Foreskin melanocyte (primary cell): ENCODE measurements at places on chromosomes 2 and 18.

DNA sequence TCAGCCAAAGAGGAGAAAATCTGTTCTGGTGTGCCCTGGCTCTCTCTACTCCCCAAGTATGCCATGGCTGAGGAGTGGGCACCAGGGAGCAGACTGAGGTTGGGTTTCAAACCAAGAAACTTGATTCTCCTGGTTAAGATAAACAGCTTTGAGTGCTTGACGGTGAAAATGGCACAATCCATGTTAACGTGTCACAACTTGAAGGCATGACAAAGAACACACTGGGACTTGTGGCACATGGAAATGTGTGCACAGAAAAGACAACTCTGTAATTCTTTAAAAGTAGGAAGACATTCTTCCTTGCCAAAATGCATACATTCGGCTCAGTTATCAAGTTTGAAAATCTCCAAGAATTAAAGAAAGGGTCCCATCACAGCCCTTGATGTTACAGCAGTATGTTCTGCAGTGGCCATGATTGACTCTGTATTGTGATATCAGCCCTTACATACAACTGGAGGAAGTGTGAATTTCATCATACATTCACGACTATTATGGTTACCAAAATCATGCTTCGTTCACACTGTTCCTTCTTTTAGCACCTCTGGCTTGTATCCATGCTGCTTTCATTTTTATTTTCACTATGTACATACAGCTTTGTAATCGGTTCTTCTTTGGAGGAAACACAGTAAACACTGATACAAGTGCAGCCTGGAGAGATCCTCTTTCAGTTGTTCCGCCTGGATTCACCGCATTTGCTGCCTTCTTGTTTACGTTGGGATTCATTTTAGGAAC lies 15.6 kb upstream of the ACTG2 start:
- DNase-seq = no peak

DNA sequence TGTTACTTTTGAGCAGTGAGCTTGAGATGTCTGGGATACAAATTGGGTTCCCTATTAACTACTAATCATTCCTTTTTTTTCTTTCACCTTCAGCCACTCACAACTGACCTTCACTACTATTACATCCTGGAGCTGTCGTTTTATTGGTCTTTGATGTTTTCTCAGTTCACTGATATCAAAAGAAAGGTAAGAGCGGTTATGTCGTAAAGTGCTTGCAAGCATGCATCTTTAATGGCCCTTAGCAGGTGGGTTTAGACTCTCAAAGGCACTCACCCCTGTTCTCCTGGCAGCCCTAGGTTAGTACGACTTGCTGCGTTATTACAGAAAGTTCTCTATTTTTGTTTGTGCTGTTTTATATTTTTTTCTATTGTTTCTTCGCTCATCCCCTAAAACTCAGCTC lies 107.6 kb upstream of the NOSTRIN start:
- DNase-seq = no peak

GRCh38 chr18:22846088-22846683 lies 86.9 kb upstream of the RBBP8 start:
- peak; percentile 16 for DNase-seq

DNA sequence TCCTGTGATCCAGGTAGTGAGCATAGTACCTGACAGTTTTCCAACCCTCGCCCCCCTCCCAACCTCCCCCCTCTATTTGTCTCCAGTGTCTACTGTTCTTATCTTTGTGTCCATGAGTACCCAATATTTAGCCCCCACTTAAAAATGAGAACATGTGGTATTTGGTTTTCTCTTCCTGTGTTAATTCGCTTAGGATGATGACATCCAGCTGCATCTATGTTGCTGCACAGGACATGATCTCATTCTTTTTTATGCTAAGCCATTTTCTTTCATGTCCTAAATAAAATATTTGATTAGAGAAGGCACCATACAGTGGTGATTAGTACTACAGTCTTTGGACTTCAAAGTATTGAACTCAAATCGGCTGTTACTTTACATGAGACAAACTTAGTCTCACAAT lies 1087.9 kb downstream of the CBLN2 start:
- DNase-seq = no peak

GRCh38 chr2:123692121-123692520 lies 333.0 kb upstream of the CNTNAP5 start:
- DNase-seq = no peak

DNA sequence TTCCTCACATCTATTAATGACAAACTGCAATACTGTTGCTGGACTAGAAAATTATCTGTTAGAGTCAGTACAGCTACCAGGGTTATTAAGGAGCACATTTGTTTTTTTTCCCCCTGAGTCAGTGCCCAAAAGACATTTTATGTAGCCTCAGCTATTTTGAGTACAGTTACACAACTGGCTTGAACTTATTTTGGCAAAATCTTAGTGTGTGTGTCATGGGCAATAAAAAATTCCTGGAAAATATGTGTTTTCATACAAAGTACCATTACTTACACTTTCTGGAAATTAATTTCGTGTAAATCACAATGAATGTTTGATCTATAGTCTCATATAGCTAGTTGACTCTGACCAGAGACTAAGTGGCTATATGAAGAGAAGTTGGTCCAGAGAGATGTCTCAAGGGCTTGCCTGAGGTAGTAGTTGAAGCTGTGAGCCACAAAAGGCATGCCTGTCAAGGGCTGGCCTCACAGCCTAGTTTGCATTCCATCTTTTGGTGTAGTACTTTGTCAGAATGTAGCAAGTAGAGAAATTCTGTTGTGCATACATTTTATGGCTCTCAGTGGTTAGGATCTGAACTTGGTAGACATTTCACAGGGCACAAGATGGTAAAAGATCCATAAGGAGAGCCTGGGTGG lies 283.4 kb downstream of the MTX2 start:
- peak; percentile 10 for DNase-seq

DNA sequence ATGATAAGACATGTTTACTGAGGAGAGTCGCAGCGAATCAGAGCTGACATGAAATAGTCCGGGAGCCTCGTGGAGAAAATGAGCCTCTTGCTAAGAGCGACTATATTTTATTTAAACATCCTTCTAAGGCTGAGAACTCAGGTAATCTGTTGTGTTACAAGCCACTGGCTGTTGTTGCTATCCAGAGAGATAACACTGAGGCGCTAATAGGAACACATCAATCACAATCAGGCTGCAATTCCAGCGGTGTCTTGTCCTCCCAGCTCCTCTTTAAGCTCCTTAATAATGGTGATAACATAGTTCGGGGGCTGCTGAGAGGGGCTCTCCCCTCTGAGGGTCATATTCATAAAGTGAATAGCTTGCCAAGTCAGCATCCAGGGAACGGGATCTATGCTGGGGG lies 95.1 kb downstream of the INSIG2 start:
- DNase-seq = no peak

- DNase-seq = no peak
These were observed 4.9 kb downstream of the CREG2 start for GRCh38 chr2:101382442-101382841.

GRCh38 chr2:15127876-15128275 lies 433.3 kb downstream of the NBAS start:
- no peak for DNase-seq

DNA sequence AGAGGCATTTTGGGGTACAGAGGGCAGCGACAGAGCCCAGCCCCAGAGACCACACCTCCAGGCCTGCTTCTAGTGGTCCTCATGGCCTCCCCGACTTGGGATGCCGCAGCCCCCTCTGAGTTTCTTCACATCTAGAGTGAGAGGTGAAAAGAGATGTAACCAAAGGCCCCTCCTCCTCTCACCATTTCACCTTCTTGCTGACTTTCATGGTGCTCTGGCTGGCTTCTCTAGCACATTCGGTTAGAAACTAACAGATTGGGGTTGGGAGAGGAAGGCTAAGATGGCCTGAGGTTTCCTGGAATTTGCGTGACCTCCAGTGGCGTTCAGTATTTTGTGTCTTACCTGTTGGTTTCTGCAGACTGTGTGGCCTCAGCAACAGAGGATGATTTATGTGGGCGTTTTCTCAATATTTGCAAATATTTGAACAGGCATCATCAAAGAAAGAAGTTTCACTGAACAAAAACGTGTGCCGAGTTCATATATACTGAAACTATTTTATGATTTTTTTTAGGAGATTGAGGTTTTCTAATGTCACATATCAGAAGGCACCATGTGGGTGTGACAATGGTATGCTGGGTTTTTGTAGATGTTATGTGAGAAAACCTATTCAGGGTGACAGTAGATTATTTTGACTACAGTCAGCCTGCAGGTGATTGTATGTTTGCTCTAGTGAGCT lies 69.9 kb upstream of the BCL2L11 start:
- DNase-seq = no peak

- DNase-seq = no peak
These were observed 869 bp upstream of the THUMPD2 start for GRCh38 chr2:39779927-39780326.

GRCh38 chr18:2529154-2529553 lies 42.2 kb downstream of the METTL4 start:
- DNase-seq = no peak

DNA sequence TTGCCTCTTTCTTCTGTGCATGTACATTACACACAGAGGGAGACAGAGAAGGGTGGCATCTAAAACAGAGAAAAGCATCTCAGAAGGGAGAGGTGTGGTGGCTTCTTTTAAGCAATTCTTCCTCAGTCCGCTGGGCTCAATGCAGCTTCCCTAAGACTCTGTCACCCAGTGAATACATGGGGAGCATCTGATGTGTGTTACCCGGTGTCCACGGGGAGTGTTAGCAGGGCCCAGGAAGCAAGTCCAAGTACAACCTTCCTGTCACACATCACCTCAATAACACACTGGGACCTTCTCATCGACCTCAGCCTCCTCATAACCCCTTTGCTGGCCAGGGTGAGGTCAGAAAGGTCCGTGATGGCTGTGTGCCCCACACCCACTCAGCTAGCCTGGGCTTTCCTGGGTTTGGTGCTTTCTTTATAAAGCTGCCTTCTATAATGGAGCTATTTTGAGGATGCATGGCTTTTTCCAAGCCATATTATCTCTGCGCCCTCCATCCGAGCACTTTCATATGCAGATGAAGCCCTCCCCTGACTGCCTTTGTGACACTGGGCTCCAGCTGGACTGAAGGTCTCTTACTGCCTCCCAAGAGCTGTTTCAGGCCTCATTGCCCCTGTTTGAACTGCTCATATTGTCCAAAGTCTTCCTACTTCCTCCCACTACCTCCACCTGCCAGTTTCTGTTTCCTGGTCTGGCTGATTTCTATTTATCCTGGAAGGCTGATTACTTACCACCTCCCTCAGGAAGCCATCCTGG lies 21.4 kb downstream of the TNFRSF11A start:
- DNase-seq = no peak

DNA sequence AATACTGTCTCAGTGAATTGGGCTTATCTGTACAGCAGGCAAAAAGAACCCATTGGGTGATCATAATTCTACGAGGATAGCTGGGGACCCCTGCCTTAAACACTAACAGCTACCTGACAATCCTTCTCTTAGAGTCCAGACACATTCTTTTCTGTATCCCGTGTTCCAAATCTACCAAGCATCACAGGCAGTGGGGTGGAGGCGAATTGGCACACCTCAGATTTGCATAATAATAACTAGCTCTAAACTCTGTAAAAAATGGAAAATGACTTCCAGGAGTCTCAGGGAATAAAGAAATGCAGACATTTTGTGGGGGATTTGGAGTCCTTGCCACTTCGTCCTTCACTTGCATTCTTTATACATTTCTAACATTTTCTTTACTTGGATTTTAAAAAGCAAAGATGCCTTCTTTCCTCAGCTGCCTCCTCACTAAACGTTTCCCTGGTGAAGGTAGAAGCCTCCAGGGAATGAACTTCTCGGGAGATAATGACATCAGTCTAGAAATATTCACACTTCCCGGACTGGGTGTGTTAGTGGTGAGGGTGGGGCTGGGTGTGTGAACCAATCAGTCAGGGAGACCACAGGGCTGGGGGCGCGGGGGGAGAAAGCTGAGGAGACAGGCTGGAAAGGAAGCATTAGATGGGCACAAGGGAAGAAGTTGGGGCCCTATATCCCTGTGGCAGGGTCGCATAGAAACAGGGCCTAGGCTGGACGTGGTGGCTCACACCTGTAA lies 59.1 kb upstream of the BOD1L2 start:
- no peak for DNase-seq

DNA sequence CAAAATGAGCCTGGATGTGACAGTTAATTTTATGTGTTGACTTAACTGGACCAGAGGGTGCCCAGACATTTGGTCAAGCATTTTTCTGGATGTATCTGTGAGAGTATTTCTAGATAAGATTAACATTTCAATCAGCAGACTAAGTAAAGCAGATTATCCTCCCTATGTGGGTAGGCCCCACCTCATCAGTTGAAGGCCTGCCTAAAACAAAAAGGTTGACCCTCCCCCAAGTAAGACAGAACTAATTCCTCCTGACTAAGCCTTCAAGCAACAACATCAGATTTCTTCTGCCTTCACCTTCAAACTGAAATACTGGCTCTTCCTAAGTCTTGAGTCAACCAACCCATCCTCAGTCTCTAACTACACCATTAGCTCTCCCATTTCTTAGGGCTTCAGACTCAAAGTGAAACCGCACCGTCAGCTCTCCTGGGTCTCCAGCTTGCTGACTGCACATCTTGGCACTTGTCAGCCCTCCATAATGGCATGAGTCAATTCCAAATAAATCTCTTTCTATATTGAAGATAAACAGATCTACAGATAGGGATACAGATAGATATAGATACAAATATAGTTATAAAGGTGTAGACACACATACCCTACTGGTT lies 47.9 kb downstream of the MEMO1 start:
- DNase-seq = no peak

GRCh38 chr2:68287580-68288441 lies 31.9 kb downstream of the CNRIP1 start:
- DNase-seq = no peak

GRCh38 chr2:11281186-11281585 lies 63.2 kb downstream of the ROCK2 start:
- DNase-seq = no peak
